ENCODE measurements at places on chromosomes 1 and 21.

DNA sequence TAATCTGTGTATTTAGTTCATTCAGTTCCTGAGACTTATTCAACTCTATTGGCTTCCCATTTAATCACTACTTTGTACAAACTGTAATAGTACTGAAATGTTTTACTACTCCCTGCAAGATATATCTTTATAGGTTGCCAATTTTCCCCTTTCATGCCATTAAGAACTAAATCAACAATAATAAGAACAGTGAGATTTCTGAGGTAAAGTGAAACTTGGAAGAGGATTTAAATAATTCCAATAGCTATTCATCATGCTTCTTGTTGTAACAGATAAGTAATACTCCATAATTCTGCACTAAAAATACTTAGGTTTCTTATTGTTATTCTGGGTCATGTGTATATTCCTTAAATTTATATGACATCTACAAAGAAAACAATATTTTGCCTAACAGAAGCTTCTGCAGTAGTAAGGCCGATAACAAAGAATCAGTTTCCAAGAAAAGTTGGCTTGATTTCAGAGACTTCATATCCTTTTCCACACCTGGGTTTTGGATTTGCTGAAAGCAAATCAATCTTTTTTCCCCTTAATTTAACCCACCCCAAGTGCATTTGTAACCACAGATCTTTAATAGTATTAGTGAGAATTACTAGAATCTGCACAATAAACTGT lies 258.3 kb downstream of the FAF1 start:
- no peak for DNase-seq

DNA sequence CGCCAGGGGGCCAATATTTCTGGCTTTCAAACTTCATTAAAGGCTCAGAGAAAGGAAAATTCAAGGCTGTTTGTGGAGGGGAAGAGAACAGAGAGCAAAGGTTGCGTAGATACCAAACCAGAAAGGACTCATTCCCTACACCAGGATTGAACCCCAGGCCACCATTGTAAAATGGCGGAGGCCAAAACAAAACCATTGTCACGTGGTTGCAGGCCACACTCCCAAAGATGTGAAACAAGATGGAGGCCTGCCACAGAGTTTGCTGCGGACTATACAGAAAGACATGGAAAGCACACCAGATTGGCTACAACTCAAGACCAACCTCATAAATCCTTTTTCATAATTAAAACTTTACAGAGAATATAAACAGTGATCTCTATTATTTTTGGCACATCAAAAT lies 116.5 kb downstream of the KCNK1 start:
- DNase-seq: no peak

DNA sequence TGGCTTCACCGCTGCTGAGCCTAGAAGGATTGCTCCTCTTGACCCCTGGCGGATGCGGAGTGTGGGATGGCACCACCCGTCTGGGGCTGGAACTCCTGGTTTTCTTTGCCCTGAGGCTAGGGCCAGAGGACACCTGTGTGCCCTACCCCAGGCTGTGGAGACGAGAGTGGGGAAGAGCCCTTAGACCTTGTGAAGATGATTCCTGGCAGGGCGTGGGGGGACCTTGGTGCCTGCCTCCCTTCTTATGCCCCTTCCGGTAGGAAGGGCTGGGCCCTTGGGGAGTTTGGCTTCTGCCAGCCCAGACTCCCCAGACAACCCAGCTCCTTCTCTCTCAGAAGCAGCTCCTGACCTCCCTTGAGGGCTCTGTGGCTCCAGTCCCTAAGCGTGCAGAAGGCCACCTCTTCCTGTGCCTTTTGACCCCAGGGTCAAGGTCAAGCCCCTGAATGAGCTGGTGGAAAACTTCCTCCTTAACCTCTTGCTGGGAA lies 891 bp downstream of the RPS6KA1 start:
- DNase-seq: peak; percentile 47

DNA sequence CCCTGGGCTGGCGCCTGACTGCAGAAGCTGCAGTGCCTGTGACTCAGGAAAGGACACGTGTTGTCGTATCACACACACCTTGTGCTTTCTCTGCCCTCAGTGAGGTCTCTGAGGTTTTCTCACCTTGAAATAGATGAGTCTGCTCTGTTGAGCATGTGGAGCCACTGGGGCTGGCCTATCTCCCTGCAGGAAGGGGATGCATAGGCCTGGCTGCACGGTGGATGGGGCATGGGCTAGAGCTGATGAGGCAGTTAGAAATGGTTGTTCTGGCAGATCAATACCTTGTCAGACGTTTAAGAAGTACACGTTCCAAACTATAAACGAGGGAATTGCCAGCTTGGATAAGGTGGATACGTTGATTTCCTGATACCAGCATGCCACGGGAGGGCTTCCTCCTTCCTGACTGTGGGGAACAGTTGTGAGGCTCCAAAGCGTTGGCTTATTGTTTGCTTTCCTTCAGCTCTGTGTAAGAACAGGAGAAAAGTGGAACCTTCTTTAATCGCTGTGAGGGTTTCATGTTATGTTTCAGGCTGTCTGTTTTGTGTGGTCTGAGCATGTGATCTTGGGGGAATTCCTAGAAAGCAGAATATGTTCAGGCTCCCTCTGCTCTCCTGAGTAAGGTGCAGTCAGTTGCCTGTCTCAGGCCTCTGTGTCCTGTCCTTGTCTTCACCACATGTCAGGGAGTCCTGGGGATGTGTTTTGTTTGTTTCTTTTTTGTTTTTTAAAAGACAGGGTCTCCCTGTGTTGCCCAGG lies 44.8 kb downstream of the PCNT start:
- DNase-seq: no peak

GRCh38 chr21:35034203-35034926 lies 14.7 kb downstream of the RUNX1 start:
- no peak for DNase-seq

DNA sequence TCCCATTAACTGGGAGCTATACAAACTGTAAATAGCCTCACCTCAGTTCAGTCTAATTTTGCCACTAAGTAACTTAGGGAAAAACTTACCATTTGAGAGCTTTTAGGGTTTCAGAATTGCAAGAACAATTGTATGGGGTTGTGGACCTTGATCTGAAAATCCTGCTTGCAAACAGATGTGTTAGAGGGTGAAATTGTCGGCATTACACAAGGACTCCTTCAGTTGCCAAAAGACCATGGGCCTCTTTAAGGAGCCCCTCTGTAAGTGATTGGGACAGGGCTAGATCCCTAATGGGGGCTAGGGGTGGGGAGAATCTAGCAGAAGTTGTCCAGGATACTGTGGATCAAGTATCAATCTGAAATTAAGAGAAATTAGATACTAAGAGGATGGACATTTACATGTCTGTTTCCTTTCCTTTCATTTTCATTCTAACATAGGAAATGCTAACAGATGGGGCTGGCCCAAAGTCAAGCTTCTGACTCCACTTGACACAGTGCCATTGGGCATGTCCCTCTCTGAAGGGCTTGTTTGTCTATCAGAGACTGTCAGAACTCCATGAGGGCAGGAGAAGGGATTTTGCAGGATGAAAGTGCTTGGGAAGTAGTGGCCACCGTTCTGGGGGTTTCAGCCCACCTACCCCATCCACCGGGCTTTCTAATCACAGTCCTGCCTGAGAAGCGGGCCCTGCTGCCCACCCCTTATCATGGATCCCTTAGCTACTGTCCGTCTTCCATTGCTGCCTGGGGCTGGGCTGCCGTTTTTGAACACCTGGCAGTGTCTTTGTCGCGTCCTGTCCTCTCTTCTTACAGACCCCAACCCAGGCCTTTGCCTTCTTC lies 54.7 kb downstream of the STUM start:
- peak; percentile 91 for DNase-seq

- DNase-seq: no peak
Observed at GRCh38 chr1:42128499-42128898, 24.7 kb upstream of the GUCA2B start.

- DNase-seq: no peak
Observed at GRCh38 chr1:55156093-55156492, 59.1 kb downstream of the USP24 start.

DNA sequence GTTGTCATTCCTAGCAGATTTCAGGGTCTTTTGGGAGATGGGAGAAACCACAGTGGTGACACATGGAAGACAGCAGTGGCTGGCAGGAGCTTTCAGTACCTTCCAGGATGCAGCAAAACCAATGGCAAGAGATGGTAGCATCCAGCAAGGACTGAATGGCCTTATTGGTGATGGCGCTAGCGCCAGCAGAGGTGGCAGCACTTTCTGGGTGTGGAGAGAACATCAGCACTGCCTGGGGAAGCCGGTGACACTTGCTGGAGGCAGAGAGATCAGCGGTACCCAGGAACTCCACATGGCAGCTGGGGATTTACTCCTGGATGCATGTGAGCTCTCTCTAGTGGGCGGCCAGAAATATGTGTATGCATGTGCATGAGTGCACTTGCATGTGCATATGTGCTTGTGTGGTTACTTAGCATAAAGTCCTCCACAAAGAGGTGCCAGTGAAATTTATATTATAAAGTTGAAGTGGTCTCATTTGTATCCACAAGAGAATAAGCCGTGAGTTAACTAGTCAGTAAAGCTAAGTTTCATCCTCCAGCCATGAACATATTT lies 364.7 kb downstream of the LMX1A start:
- no peak for DNase-seq

GRCh38 chr1:112454316-112454715 lies 54.4 kb upstream of the WNT2B start:
- DNase-seq: no peak

GRCh38 chr1:247054992-247055415 lies 23.6 kb downstream of the ZNF670 start:
- peak; percentile 69 for DNase-seq

DNA sequence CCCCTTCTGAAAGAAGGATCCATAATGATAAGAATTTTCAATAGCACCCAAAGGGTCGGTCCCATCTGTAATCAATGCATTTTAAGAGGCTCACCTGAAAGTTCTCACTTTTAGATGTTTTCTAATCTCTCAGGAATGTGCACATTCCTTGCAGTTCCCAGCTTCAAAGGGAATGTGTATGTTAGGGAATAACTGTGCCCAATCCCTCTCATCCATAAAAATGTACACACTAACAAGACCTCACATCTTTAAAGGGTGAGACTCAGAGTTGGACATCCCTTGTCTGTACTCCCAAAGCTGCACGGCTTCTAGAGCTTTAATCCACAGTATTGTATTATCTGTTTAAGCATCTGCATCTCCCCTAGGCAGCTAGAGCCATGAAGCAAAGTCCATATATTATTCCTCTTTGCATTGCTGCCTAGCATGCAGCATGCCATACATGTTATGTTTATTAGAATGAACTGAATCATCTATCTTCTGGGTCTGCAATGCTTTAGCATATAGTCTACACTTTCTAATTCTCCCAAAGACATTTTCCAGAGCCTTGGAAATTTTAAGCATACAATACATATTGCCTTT lies 9.3 kb upstream of the CCN1 start:
- DNase-seq: no peak

DNA sequence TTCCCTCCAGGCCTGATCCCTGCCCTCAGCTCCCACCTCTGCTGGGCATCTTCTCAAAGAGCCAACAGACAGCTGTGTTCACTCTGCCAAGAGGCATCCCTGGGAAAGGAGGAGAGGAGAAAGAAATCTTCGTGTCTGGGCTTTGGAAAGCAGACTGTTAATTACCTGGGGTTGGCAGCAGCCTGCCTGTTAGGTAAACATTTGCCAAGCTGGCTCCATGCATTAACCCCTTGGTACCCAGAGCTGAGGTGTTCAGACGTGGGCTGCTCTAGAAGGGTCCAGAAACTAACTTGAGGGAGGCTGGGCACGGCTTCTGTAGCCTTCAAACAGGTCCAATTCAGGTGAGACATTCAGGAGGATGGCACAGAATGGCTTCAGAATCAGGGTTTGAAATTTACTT lies 8.7 kb upstream of the EXTL1 start:
- no peak for DNase-seq

GRCh38 chr1:205514211-205515142 lies 10.0 kb downstream of the CDK18 start:
- no peak for DNase-seq

GRCh38 chr1:178010674-178011464 lies 41.0 kb upstream of the SEC16B start:
- no peak for DNase-seq
